ENCODE measurements at places on chromosomes 1 and 21. TPM values are rescaled to one million over a fixed set of nuclear protein-coding genes. Genes with fewer than 3 reads are reported as not detected.
A peak's percentile ranks its signal among the peaks of the same experiment; 100 is the strongest.

EFHD2 gene
- 35.8 TPM for total RNA-seq

GRCh38 chr1:196593955-196594354, 14.3 kb downstream of the KCNT2 start:
- DNase-seq: no peak
- H3K36me3 ChIP-seq: no peaks in the 10 kb centered on the region
- no peak overlapping the region for H3K27ac ChIP-seq

DNA sequence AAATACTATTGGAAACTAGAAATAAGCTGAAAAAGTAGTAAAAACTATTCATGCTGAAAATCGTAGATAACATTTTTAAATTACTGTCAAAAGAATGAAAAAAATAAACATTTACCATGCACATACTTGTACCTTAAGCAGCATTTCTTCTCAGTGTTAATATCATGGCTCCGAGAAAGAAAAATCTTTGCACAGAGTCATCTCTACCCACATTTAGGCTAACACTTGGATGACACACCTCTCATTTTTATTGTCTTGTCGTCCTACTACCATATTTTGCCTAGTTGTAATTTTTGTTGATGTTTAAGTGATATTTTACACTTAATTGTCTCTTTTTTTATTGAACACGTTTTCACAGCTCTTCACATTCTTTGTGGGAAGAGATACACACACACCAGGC, 1.7 kb upstream of the TNFSF4 start:
- no peak for DNase-seq
- H3K27me3 ChIP-seq: no peaks in the 10 kb centered on the region
- H3K4me1 ChIP-seq: peaks cover 27% of the 10 kb centered on the region
- H3K4me3 ChIP-seq: no peak overlapping the region
- H3K27ac ChIP-seq: no peak overlapping the region
- no peaks in the 10 kb centered on the region for H3K36me3 ChIP-seq

DNA sequence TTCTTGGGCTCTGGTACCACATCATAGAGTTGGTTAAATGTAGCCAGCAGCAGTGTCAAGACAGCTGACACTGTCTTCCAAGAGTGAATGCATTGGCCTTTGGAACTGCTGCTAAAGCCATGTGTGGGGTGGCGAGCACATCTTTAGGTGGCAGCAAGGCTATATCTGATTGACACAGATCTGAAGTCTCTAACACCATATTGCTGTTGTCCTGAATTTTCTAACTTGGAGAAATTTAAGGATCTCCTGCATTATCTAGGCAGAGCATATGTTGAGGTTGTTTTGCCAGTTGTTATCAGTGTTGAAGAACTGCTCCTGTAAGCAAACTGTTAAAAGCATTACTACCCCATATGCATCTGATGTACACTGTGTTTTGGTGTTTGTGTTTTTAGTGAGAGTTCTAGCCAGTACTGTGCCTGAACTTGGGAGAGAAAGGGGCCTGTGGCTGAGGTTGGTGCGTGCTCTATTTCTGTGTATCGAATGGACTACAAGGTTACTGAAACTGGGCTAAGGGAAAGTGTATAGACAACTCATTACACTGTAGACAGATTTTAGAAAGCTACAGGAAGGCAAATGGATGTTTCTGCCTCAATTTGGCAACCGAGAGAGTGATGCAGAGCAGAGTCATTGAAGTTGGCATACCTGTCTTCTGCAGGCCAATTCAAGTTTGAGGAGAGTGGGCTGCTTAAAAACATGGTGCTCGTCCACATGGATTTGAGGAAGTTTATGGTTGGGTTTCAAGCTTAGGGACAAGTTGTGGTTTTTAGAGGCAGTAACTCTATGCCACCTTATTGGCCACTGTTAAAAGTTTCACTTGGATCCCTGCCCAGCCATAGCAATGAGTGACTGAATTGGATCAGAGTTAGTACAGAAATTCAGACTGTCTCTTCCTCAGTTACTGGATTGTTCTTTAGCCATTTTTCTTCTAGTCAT, 16.9 kb downstream of the DYRK3 start:
- peaks cover 16% of the 10 kb centered on the region for H3K4me1 ChIP-seq
- H3K27me3 ChIP-seq: no peaks in the 10 kb centered on the region
- H3K4me3 ChIP-seq: no peak overlapping the region
- DNase-seq: no peak
- H3K36me3 ChIP-seq: peaks cover 30% of the 10 kb centered on the region

GRCh38 chr1:119275145-119276134, 93.1 kb upstream of the HAO2 start:
- H3K27me3 ChIP-seq: peaks cover 10% of the 10 kb centered on the region
- peaks cover 23% of the 10 kb centered on the region for H3K4me1 ChIP-seq
- no peak overlapping the region for H3K4me3 ChIP-seq
- DNase-seq: peak; percentile 35
- H3K36me3 ChIP-seq: no peaks in the 10 kb centered on the region

- no peaks in the 10 kb centered on the region for H3K36me3 ChIP-seq
- no peak overlapping the region for H3K4me3 ChIP-seq
- no peaks in the 10 kb centered on the region for H3K27me3 ChIP-seq
- H3K27ac ChIP-seq: no peak overlapping the region
- H3K4me1 ChIP-seq: peaks cover 4% of the 10 kb centered on the region
These were observed 3.3 kb upstream of the AGPAT3 start for GRCh38 chr21:43861706-43862105.

TCEA3 gene
- total RNA-seq: 28.9 TPM

GRCh38 chr1:27357281-27358037, 9.3 kb downstream of the MAP3K6 start:
- DNase-seq: peak; percentile 99
- H3K27ac ChIP-seq: no peak overlapping the region
- no peak overlapping the region for H3K4me3 ChIP-seq
- H3K36me3 ChIP-seq: peaks cover 51% of the 10 kb centered on the region

DNA sequence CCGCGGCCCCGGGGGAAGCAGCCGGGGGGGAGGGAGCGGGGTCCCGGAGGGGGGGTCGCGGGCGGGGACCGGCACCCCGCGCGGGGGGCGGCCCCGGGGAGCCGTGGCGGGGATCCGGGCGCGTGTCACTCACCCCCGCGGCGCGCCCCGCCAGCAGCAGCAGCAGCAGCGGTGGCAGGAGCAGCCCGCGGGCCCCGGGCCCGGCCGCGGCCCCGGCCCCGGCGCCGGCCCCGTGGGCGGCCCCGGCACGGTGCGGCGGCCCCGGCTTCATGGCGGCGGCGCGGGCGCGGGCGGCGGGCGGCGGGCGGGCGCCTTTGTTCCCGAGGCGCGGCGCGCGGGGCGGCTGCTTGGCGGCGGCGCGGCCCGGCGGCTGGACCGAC, 252 bp downstream of the SDC3 start:
- no peaks in the 10 kb centered on the region for H3K4me1 ChIP-seq
- H3K36me3 ChIP-seq: no peaks in the 10 kb centered on the region
- no peaks in the 10 kb centered on the region for H3K27me3 ChIP-seq
- H3K4me3 ChIP-seq: peak overlapping the region; percentile 71
- DNase-seq: no peak
- H3K27ac ChIP-seq: no peak overlapping the region

GRCh38 chr1:8013800-8014199, 12.3 kb downstream of the ERRFI1 start:
- H3K27ac ChIP-seq: peak overlapping the region; percentile 72
- no peak overlapping the region for H3K4me3 ChIP-seq
- H3K36me3 ChIP-seq: peaks cover 55% of the 10 kb centered on the region
- no peak for DNase-seq

DNA sequence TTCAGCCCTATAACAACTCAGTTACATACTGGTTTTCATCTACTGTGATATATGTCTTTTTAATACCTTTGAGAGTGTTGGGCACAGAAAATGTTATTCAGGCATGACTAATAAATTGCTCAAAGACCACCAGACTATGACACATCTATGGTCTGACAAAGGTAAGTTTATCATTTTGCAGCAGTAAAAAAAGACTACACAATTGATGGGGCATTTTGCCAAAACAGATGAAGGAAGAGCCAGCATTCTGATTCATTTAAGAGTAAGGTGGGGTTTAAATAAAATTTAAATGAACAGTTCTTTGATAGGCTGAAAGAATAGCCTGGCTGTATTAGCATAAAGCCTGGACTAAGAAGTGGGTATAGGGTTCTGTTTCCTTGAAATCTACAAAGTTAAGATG, 8.8 kb upstream of the RNPC3 start:
- no peak for DNase-seq
- H3K27me3 ChIP-seq: no peaks in the 10 kb centered on the region
- H3K4me3 ChIP-seq: no peak overlapping the region
- H3K36me3 ChIP-seq: no peaks in the 10 kb centered on the region

DNA sequence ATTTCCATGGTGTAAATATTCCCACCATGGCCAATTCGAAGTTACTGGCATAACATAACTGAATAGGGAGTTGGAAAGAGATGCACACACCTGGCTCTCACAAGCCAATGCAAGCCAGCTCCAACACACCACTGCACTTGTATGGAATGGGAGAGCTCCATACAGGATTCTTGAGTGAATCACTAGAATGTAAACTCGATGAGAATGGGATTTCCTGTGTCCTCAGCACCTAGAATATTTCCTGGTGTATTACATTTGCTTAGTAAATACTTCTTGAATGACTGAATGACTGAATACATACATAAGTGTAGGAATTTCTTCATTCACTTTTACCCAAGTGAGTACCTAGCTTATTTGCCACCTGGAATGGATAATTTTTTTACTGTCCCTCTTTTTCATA, 16.2 kb upstream of the PPIE start:
- no peak for DNase-seq
- no peaks in the 10 kb centered on the region for H3K36me3 ChIP-seq
- no peak overlapping the region for H3K27ac ChIP-seq
- peaks cover 56% of the 10 kb centered on the region for H3K27me3 ChIP-seq
- H3K4me3 ChIP-seq: no peak overlapping the region
- H3K4me1 ChIP-seq: no peaks in the 10 kb centered on the region

DNA sequence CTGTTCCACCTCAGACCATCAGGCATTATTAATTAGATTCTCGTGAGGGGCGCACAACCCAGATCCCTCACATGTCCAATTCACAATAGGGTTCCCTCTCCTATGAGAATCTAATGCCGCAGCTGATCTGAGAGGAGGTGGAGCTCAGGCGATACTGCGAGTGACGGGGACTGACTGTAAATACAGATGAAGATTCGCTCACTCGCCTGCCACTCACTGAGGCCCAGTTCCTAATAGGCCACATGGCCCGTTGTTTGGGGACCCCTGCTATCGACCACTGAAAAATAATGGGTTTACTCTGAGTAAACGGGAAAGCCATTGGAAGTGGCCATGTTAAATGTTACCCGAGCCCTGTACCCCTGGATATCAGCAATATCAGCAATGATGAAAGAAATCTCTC, 65.9 kb downstream of the GRIK1 start:
- no peaks in the 10 kb centered on the region for H3K4me1 ChIP-seq
- no peak overlapping the region for H3K27ac ChIP-seq
- no peaks in the 10 kb centered on the region for H3K36me3 ChIP-seq
- DNase-seq: no peak

GRCh38 chr1:89630048-89630447, 2.9 kb upstream of the LRRC8C start:
- peak; percentile 78 for DNase-seq
- no peak overlapping the region for H3K4me3 ChIP-seq
- peaks cover 8% of the 10 kb centered on the region for H3K4me1 ChIP-seq
- H3K36me3 ChIP-seq: no peaks in the 10 kb centered on the region
- no peaks in the 10 kb centered on the region for H3K27me3 ChIP-seq

GRCh38 chr21:20311234-20311787, 686.9 kb upstream of the NCAM2 start:
- no peaks in the 10 kb centered on the region for H3K27me3 ChIP-seq
- no peaks in the 10 kb centered on the region for H3K36me3 ChIP-seq
- no peak overlapping the region for H3K4me3 ChIP-seq
- no peaks in the 10 kb centered on the region for H3K4me1 ChIP-seq

HHAT gene
- 5.1 TPM for total RNA-seq

OR2T33 gene
- total RNA-seq: not detected

GRCh38 chr1:233240829-233241682, 54.5 kb downstream of the PCNX2 start:
- no peaks in the 10 kb centered on the region for H3K36me3 ChIP-seq
- H3K4me3 ChIP-seq: no peak overlapping the region
- no peaks in the 10 kb centered on the region for H3K4me1 ChIP-seq

- peak; percentile 67 for DNase-seq
- H3K4me3 ChIP-seq: peak overlapping the region; percentile 14
- peaks cover 19% of the 10 kb centered on the region for H3K4me1 ChIP-seq
These were observed 186.9 kb upstream of the ADGRL4 start for GRCh38 chr1:79193211-79194079.

ACTL8 gene
- total RNA-seq: not detected

- H3K27me3 ChIP-seq: no peaks in the 10 kb centered on the region
- H3K36me3 ChIP-seq: peaks cover 30% of the 10 kb centered on the region
- peaks cover 45% of the 10 kb centered on the region for H3K4me1 ChIP-seq
- peak; percentile 97 for DNase-seq
- peak overlapping the region; percentile 97 for H3K4me3 ChIP-seq
These were observed 17.2 kb downstream of the SPOCD1 start for GRCh38 chr1:31798433-31799195.

DCST1 gene
- total RNA-seq: not detected

DNA sequence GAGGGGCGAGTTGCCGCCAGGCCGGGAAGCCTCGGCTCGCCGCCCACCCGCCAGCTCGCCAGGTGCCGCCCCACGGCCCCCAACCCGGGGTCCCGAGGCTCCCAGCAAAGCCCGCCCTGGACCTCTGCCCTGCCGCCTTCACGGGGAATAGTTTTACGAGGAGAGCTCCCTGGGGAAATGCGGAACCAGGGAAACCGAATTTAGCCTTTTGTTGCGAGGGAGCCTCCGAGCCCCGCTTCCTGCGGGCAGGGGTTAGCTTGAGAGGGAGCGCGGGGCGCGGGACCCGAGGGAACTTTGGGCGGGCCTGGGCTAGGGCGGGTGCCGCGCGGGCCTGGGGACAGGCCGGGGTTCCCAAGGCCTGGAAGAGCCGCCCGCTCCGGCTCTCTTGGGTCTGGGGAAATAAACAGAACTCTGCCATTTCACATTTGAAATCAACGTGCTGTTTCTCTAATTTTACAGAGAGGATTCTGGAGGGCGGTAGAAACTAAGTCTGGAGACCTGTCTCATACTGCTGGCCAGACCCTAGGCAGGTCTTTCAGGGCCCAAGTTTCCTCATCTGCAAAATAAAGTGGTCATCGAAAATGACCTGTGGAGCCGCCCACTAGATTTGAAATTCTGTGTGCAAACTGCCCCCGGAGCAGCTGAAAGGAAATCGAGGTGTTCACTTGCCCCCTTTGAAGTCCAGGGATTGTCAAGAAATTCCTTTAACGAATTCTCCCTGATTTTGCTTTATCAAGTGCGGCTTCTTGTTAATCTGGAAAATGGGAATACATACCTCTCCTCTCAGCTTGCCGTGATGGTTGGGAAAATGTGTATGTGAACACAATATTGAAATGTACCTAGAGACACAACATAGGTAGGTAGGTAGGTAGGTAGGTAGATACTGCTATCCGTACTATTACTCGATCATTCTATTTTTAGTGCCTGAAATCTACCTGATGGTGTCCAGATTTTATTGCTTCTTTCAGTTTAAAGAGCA, 749 bp upstream of the GLUL start:
- H3K4me1 ChIP-seq: peaks cover 7% of the 10 kb centered on the region
- peak overlapping the region; percentile 44 for H3K27ac ChIP-seq
- H3K4me3 ChIP-seq: peak overlapping the region; percentile 83
- no peaks in the 10 kb centered on the region for H3K27me3 ChIP-seq
- DNase-seq: peak; percentile 83
- peaks cover 14% of the 10 kb centered on the region for H3K36me3 ChIP-seq

FCRL4 gene
- not detected for total RNA-seq

- H3K27me3 ChIP-seq: no peaks in the 10 kb centered on the region
- no peak for DNase-seq
These were observed 4.6 kb downstream of the ZNF281 start for GRCh38 chr1:200405264-200405663.

LRRC53 gene
- total RNA-seq: not detected

IGSF3 gene
- under 0.01 TPM for total RNA-seq

- peaks cover 18% of the 10 kb centered on the region for H3K4me1 ChIP-seq
- H3K4me3 ChIP-seq: no peak overlapping the region
- H3K27me3 ChIP-seq: no peaks in the 10 kb centered on the region
- no peak for DNase-seq
These were observed 100.7 kb upstream of the GFI1 start for GRCh38 chr1:92587445-92587844.
